ENCODE measurements at places on chromosomes 6 and 20. TPM values are rescaled to one million over a fixed set of nuclear protein-coding genes. Genes with fewer than 3 reads are reported as not detected.
A peak's percentile ranks its signal among the peaks of the same experiment; 100 is the strongest.

DNA sequence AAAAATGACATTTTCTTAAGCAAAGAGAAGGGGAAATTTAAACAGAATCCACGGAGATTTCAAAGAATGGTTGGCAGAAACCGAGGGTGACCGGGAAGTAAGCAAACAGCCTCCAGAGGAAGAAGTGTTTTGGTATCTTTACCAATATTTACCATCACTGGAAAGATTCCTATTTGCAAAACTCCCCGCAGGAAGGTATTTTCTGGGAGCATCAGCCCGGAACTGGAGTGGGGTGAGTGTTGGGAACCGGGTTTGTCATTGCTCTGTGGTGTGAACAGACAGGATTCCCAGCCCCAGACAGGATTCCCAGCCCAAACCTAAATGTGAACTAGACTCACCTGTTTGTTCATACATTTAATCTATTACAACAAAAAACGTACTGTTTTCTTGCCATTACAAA is 19.2 kb upstream of the DACT2 start:
- H3K4me1 ChIP-seq, result no peaks in the 10 kb centered on the region
- H3K27me3 ChIP-seq, result peaks cover 21% of the 10 kb centered on the region

The CCHCR1 gene
- 43.0 TPM for total RNA-seq

DNA sequence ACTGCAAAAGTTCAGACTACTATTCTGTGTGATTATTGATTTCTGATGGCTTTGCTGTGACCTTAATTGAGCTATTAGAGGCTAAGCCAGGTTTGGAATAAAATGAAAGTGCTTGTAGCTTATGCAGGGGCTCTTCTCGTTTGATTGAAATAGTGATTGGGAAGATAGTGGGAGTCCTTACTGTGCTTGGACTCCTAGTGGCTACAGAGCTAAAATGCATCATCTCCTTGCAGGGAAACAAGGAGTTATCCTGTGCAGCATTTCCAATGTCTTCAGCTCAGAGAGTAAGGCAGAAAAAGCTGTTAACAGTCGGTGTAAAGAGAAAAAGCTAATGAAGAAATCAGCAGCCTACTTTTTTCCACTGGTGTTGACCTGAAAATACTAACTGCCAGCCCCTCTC is 173.5 kb downstream of the SLC35F1 start:
- H3K27me3 ChIP-seq, result peaks cover 27% of the 10 kb centered on the region
- no peaks in the 10 kb centered on the region for H3K4me1 ChIP-seq
- H3K4me3 ChIP-seq, result no peak overlapping the region

- no peak overlapping the region for H3K4me3 ChIP-seq
- no peaks in the 10 kb centered on the region for H3K36me3 ChIP-seq
Measured at GRCh38 chr20:18904624-18905023, 91.0 kb downstream of the SCP2D1 start.

The PRR18 gene
- 0.33 TPM for total RNA-seq

The BTNL2 gene
- total RNA-seq, result not detected

DNA sequence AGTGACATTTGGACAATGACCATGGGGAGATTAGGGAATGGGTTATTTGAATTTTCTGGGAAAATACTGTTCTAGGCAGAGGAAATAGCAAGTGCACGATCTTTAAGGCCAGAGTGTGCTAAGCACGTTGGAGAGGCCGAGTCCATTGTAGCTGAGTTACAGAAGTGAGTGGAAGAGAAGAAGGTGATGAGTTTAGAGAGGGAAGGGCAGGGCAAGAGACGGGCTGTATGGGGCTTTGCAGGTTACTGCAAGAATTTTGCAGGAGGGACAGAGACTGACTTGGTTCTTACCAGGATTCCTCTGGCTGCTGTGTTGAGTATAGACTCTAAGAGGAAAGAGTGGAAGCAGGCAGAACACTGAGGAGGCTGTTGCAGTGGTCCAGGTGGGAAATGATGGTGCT is 1.1 kb upstream of the NCOA3 start:
- no peak for DNase-seq
- H3K4me3 ChIP-seq, result peak overlapping the region; percentile 99
- H3K36me3 ChIP-seq, result peaks cover 42% of the 10 kb centered on the region
- H3K4me1 ChIP-seq, result peaks cover 37% of the 10 kb centered on the region
- H3K27ac ChIP-seq, result peak overlapping the region; percentile 91

DNA sequence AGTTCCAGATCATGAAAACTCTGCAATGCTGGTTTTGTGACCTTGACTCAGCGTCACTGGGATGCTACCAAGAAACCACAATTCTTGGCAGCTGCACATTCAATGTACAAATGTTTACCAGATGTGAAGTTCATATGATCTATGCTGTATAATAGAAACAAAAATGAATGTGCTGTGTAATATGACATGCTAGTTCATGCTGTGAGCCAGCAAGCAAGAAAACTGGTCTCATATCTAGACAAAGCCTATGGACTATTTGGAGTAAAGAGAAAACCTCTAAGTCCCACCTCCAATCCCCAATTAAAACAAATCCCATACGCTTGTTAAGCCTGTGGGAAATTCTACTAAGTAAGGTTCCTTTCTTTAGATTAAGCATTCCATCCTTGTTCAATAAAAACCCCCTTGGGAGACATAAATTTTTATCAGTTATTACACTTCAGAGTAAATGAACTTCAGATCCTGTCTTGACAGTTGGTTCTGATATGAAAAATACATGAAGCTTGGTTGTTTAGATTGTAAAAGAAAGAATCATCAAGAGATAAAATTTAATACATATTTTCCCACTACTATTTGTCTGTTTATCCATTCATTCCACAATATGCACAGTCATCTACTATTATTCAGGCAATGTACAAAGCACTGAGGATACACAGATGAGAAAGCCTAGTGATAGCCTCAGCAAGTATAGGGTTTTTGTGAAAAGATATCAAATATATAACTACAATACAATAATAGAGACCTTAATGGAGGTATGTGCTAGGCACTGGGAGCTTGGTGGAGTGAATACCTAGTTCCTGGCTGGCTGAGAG is 20.1 kb downstream of the COL21A1 start:
- DNase-seq, result no peak
- H3K27ac ChIP-seq, result no peak overlapping the region
- H3K36me3 ChIP-seq, result no peaks in the 10 kb centered on the region
- no peaks in the 10 kb centered on the region for H3K27me3 ChIP-seq

DNA sequence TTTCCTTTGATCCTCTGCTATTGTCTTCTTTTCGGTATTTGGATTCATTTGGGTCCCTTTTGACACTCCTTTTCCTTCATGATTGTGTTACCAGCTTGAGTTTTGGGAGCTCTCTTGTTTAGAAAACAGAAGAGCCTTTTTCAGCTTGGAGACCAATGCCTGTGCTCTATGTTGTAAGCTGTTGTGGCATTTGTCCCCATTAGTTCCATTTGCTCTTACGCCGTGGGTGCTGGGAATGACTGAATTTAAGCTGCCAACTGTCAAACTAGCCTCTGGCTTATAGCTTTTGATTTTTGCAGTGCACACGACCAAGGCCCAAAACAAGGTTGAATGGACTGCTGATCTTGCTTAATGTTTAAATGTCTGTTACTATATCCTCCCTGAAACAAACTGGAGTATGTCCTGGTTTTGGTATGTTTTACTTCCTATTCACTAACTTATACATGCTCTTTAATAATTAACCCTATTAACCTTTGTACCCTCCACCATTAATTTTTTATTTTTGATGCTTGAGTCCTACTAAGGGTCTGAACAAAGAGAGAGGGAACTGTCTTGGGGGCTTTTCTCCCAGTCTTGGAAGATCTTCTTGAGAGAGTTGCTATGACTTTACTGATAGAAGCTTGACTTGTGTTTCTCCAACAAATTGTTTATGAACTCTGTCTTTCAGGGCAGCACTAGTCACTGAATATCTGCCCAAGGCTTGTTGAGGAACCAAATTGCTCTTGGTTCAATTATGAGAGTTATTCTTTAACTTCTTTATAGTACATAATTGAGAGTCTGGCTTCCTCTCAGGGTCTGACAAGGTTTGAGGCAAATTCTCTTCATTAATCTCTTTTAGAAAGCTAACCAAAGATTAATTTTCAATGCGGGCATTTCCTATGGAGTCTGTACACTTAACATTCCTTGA is 100.3 kb upstream of the SIRPG start:
- no peak overlapping the region for H3K27ac ChIP-seq
- no peak for DNase-seq
- no peak overlapping the region for H3K4me3 ChIP-seq
- no peaks in the 10 kb centered on the region for H3K36me3 ChIP-seq
- H3K27me3 ChIP-seq, result peaks cover 3% of the 10 kb centered on the region
- H3K4me1 ChIP-seq, result no peaks in the 10 kb centered on the region

DNA sequence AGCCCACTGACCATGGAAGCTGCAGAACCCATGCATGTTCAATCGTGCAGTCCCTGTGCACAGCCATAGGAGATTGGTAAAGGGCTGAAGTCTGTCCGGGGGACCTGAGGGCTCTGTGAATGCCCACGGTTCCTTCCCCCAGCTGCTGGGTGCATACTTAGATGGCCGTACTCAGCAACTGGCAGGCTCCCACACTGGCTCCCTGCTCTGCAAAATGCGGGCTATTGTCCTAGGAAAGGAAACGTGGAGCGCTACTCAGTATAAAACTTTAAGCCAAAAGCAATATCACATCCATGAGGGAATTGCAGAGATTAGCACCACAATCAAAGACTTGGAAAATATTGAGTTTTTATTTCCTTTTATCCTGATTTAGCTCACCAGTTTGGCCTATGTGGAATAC is 202.0 kb downstream of the WDR27 start:
- no peaks in the 10 kb centered on the region for H3K27me3 ChIP-seq
- DNase-seq, result no peak
- H3K4me3 ChIP-seq, result no peak overlapping the region
- no peaks in the 10 kb centered on the region for H3K4me1 ChIP-seq
- H3K27ac ChIP-seq, result no peak overlapping the region

The GPLD1 gene
- 0.74 TPM for total RNA-seq

The ULBP1 gene
- total RNA-seq, result 2.8 TPM

DNA sequence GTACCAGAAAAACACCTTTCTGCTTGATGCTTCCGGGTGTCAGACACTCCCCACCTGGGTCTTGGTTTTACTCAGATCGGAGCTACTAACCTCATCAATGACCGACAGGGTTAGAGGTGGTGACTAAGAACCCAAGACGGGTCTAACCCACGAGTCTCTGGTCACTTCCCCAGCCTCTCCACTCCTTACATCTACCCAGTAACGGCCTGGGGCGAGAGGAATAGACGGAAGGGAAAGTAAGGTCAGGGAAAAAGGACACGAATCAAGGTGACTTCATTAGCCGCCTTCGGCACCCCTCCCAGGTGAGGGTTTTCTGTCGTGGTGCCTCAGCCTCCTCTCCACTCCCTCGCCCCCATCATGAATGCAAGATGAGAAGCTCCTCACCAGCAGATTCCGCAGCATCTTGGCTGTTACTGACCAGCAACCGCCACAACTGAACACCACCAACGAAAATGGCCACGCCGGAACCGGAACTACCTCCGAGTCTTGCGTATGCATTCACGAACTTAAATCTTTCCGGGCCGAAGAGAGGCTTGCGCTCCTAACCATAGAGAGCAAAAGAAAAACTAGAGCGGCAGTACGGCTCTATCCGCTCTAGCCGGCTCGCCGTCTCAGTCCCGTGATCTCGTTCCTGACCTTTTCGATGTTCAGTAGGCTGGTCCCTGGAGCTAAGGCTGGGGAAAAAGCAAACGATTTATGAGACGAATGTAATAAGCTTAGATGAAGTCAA is at the start of gene COX7A2:
Gene COX7A2, minus strand, starts transcription at position 469 of the 730 bp plus-strand sequence. Its CDS starts 67 bp downstream, at position 402.
- H3K4me1 ChIP-seq, result peaks cover 12% of the 10 kb centered on the region
- peak within 1 kb of the TSS; percentile 89 for H3K4me3 ChIP-seq
- peak within 1 kb of the TSS; percentile 98 for H3K27ac ChIP-seq
- DNase-seq, result peak; percentile 83
- H3K27me3 ChIP-seq, result peaks cover 21% of the 10 kb centered on the region

The ZNF337 gene
- total RNA-seq, result 11.2 TPM

The PDE7B gene
- total RNA-seq, result 0.54 TPM

The NRSN1 gene
- not detected for total RNA-seq

DNA sequence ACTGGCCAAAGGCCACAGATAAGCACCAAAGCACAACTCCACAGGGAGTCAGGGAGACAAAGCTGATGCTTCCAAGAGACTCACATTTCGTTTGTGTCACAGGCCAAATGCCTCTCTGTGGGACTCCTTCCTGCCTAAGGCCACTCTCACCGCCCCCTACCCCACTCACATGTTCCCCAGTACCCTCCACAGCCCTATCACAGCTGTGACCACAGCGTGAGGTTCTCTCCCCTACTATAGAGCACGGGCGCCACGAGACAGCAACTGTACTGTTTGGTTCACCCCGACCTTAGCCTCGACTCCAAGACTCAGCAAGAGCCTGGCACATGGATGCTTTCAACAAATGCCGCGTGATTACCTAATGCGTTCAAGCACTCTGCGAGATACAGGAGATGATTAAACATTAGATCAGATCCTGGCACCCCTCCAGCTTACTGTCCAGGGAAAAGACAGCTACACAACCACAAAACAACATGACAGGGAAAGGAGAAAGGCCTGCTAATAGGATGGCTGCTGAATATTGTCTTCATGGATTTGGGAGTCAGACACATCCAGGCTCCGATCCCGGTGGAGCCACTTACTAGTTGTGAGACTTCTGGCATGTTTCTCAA is 105.5 kb downstream of the AGPAT4 start:
- H3K36me3 ChIP-seq, result no peaks in the 10 kb centered on the region
- no peak for DNase-seq
- H3K4me1 ChIP-seq, result peaks cover 1% of the 10 kb centered on the region

The CGA gene
- total RNA-seq, result not detected

DNA sequence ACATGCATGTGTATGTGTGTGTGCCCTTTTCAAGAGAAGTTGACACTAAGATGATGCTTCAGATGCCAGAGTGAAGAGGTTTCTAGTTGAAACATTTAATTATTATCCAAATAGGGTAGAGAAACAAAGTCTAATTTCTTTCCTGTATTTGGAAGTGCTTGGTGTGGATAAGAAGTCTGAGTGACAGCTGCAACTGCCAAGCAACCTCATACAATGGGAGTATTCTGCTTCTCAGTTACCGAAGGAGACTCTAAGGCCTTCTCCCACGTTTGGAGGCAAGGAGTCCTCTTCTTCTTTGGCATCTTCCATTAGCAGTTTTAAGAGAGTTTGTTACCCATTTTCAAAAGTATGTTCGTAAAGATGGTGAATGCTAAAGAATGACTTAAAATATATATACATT is 82.4 kb downstream of the HDGFL1 start:
- no peaks in the 10 kb centered on the region for H3K36me3 ChIP-seq
- no peak overlapping the region for H3K27ac ChIP-seq
- no peaks in the 10 kb centered on the region for H3K27me3 ChIP-seq
- no peak overlapping the region for H3K4me3 ChIP-seq
- H3K4me1 ChIP-seq, result no peaks in the 10 kb centered on the region

- H3K27ac ChIP-seq, result no peak overlapping the region
- no peak overlapping the region for H3K4me3 ChIP-seq
- peaks cover 6% of the 10 kb centered on the region for H3K4me1 ChIP-seq
- no peak for DNase-seq
Measured at GRCh38 chr6:158669145-158670035, 19.5 kb downstream of the SYTL3 start.

The GPR63 gene
- total RNA-seq, result 0.85 TPM

The CCDC170 gene
- not detected for total RNA-seq

GRCh38 chr20:4383961-4384360 is 337.7 kb upstream of the PRND start:
- no peaks in the 10 kb centered on the region for H3K4me1 ChIP-seq
- H3K4me3 ChIP-seq, result no peak overlapping the region
- H3K36me3 ChIP-seq, result no peaks in the 10 kb centered on the region

GRCh38 chr6:88730611-88731011 is 232.8 kb downstream of the RNGTT start:
- H3K27me3 ChIP-seq, result no peaks in the 10 kb centered on the region
- no peak overlapping the region for H3K27ac ChIP-seq
- peaks cover 45% of the 10 kb centered on the region for H3K36me3 ChIP-seq
- no peak for DNase-seq

The RIPOR3 gene
- total RNA-seq, result not detected

Measured in activated naive CD8-positive, alpha-beta T cell treated with anti-CD3 and anti-CD28 coated beads for 36 hours (primary cell).